ENCODE measurements at places on chromosomes 7 and 10.

DNA sequence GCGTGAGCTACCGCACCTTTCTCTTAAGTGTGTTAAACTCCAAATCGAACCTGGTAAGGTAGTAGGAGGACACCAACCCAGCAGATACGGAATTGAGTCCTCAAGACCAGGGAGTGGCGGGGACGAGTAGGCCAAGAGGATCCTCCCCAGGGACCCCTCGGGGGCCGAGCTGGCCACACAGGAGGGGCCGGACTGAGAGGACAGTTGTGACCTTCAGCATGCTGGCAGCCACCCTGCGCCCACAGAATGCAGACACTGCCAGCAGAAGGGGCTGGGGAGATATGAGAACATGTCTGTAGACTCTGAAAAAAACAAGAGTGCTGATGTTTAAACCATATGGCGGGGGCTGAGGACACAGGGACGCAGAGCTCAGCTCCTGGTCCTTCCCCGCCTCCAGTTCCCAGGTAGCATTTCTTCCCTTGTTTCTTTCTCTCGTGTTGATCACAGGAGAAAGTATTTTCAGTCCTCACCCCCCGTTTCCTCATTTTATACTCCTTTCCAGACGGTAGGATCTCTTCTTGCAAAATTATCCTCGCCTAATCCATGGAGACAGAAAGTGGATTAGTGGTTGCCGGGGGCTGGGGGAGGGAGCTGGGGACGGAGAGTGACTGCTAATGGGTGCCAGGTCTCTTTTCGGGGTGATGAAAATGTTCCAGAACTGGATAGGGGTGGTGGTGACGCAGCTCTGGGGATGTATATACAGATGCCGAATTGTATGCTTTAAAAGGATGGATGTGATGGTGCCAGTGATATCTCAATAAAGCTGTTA is 11.5 kb upstream of the UNCX start:
- no peak for DNase-seq

DNA sequence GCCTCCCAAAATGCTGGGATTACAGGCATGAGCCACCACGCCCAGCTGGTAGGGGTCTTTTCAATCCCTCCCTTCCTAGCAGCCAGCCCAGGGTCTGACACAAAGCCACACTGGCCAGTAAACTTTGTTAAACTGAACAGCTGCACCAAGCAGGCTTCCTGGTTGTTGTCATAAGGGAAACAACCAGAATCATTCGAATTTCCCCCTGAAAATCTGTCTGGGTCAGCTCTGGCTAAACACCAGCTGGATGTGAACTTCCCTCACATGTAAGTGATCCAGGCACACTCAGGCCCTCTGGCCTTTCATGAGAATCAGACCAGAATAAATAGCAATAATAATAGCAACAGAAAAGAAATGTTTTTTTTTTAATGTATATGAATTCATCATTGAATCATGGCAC is 7.4 kb downstream of the IMPDH1 start:
- DNase-seq, result no peak

GRCh38 chr10:7117806-7118674 is 292.8 kb downstream of the SFMBT2 start:
- no peak for DNase-seq

DNA sequence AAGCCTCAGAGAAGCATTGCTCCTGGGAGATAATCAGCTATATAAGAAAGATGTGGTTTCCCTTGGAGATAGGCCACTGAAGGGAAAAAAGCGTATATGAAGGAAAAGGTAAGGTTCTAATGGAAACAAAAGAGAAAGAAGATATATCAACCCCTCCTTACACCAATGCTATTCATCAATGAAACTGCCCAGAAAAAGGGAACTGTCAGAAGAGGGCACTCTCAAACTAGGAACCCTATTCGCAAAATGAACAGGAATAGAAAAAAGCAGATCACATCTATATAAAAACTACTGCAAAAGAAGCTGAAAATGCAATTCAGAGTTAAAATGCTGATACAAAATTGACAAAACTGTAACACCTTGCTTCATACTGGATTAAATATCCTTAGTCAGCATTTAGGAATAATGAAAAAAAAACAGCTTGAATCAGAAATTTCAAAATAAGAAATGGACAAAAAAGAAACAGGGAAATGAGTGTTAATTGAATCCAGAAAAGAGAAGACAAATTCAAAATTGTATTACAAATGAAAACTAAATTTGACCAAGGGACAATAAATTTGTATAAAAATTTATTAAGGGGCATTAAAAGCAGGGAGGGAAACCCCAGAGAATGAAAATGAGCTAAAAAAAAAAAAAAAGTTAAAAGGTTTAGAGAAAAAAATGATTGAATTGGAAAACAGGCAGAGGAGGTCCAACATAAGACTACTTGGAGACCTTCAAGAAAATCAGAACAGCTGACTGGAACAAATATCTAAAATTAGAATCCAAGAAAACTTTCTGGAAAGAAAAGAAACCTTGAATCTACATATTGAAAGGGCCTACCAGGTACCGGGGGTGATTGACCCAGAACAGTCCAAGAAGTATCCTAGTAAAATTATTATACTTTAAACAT is 17.9 kb downstream of the NHLRC2 start:
- no peak for DNase-seq

DNA sequence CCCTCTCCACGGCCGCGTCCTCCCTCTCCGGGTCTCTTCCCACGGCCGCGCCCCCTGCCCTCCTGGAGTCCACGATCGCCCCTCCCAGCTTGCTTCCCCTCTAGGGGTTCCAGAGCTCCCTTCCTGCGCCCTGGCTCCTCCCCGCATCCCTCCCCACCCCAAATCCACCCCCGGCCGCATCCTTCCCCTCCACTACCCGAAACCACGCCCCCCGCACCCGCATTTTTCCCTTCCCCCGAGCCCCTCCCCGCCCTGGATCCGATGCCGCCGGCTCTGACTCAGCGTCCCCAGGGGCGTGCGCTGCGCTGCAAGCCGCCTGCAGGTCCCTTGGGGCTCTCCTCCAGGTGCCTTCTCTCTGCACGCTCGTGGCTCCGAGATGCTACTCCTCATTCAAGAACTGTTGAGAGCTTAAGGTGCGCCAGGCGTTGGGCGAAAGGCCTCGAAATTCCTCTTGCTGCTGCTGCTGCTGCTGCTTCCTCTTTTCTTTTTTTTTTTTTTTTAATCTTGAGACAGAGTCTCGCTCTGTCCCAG is 372 bp upstream of the TMEM130 start:
- peak; percentile 57 for DNase-seq

- no peak for DNase-seq
Measured at GRCh38 chr7:103711413-103711812, 265.4 kb upstream of the SLC26A5 start.

DNA sequence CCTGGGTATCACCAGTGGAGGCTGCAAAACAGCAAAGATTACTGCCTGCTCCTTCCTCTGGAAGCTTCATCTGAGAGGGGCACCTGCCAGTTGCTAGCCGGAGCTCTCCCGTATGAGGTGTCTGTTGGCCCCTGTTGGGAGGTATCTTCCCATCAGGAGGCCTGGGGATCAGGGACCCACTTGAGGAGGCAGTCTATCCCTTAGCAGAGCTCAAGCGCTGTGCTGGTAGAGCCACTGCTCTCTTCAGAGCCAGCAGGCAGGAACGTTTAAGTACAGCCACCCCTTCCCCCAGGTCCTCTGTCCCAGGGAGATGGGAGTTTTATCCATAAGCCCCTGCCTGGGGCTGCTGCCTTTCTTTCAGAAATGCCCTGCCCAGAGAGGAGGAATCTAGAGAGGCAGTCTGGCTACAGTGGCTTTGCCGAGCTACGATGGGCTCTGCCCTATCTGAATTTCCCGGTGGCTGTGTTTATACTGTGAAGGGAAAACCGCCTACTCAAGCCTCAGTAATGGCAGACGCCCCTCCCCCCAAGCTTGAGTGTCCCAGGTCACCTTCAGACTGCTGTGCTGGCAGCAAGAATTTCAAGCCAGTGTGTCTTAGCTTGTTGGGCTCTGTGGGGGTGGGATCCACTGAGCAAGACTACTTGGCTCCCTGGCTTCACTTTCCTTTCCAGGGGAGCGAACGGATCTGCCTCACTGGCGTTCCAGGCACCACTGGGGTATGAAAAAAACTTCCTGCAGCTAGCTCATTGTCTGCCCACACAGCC is 19.6 kb downstream of the SEMA3E start:
- no peak for DNase-seq

- no peak for DNase-seq
Measured at GRCh38 chr10:45257600-45257999, 57.8 kb downstream of the OR13A1 start.

GRCh38 chr7:39631736-39632308 is 8.4 kb downstream of the RALA start:
- no peak for DNase-seq

- no peak for DNase-seq
Measured at GRCh38 chr7:140231771-140232491, 55.1 kb upstream of the KDM7A start.

DNA sequence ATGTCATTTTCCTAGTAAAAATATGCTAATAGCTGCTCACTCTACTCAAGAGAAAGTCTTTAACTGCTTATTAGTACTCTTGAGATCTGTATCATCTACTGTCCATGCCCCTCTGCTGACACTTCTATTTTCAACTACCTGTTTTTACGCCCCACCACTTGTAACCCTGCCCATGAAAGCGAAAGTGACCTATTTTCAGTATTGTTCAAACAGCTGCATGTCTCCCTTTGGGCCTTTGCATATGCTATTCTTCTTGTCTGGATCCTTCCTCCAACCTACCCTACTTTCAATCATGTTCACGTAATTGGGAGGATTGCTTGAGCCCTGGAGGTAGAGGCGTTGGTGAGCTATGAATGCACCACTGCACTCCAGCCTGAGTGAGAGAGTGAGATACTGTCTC is 1481.3 kb downstream of the GATA3 start:
- no peak for DNase-seq

DNA sequence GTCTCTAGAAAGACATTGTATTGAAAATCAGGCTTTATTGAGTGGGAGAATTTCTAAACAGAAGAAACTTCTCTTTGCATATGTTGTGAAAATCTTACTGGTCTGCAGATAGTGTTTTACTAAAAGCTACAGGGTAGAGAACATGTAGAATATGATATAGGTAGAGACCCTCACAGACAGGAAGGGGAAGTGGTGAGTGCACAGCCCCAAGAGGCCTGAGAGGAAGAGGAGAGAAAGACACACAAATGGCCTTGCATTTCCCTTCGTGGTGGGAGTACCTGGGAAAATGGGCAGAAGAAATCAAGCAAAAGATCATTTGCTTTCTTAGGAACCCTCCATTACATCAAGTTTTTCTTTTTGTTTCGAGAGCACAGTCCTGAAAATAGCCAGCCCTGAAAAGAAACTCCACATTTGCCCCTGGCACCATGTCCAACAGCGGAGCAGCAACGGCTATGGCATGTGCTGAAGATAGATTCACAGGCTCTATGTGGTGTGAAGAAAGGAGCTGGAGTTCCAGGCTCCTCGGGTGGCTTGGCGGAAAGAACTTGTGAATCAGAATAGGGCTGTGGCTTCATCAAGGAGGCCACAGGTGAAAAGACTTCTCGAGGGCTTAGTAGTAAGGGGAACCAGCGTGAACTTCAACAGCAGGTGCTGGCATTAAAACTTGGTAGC is 143.5 kb downstream of the CALCR start:
- DNase-seq, result no peak

DNA sequence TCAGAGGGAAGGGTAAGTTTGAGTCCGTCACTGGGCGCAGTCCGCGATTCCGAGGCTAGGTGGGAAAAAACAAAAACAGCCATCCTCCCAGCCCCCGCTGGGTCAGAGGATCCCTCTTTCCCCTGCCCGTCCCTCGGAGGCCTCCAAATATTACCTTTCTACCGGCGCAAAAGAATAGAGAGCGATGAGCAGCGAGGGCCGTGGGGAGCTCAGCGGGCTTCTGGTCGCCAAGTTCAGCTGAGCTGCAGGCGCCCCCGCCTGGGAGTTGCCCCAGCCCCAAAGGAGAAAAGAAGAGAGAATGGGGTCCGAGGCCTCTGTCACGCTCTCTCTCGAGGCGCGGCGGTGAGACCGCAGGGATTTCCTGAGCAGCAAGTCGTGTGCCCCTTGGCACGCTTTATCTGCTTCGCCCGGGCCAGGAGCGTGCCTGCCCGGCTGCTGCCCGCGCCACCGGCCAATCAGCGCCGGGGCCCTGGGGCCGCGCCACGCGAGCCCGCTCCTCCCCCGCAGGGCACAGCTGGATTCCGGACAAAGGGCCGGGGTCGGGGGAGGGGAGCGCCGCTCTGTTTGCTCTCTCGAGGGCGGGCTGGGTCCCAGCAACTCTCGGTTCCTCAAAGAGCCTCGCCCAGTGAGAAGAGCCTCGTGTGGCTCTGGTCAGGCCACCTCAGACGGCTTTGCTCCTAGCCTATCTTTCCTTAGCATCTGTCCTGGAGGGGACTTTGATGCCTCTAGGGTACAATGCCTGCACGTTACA is at the start of gene NEUROG3:
Gene NEUROG3, minus strand, starts transcription at position 367 of the 751 bp plus-strand sequence. CDS start 379 bp downstream, outside the sequence.
- no peak for DNase-seq

GRCh38 chr7:95027234-95027872 is 120.0 kb downstream of the PPP1R9A start:
- no peak for DNase-seq

DNA sequence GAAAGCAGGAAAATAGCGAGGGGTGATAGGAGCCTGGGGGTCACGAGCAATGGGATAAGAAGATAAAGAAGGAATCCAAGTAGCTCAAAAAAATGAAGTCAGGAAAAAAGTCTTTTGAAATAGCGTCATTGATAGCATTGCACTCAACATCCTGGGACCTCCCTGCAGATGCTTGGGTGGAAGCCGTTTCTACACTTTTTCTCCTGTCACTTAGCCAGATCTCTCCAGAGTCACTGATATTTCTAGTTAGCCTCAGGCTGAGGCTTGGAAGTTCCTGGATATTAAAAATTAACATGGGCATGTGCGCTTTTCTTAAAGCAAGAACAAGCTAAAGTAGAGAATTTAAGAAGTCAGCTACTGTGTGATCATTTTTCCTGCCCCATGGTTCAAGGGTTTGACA is 39.5 kb upstream of the CHST15 start:
- no peak for DNase-seq

- peak; percentile 59 for DNase-seq
Measured at GRCh38 chr7:85184599-85185423, 2.0 kb downstream of the SEMA3D start.

- DNase-seq, result no peak
Measured at GRCh38 chr10:59830601-59831259, 75.6 kb downstream of the CCDC6 start.

GRCh38 chr10:36489611-36490228 is 635.7 kb upstream of the ANKRD30A start:
- no peak for DNase-seq

DNA sequence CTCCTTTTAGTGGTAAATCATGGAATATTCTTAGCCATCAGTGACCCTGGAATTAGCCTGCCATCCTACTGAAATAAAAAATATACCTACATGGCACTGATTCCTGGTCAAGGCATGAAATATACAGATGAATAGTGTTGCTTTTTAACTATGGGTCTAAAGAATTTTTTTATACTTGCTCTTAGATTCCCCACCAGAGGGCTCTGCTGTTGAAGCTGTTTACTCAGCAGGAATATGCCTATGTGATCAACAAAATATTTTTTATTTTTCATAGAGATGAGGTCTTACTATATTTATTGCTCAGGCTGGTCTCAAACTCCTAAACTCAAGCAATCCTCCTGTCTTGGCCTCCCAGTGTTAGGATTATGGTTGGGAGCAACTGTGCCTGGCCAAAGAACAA is 13.5 kb downstream of the ZC3HC1 start:
- DNase-seq, result no peak
